ENCODE measurements at places on chromosomes 11 and 22.

DNA sequence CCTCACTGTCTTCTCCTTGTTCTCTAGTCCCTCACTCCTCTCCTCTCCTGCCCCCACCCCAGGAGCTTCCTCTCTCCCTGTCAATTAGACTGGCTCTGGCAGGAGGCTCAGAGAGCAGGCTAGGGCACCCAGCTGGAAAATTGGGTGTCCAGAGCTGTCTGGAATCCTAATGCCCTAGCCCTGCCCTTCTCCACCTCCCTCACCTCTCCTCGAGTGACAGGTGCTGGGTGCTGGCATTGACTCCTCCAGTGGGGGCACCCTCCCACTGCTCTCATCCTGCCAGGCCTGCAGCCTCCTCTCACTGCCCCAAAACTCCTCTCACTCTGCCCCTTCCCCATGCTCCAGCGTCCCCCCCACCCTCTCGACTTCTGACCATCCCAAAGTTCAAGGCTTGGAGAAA, 68.9 kb downstream of the CYTH4 start:
- H3K27ac ChIP-seq: no peak overlapping the region
- no peak overlapping the region for H3K4me3 ChIP-seq
- H3K4me1 ChIP-seq: no peaks in the 10 kb centered on the region
- DNase-seq: no peak

DNA sequence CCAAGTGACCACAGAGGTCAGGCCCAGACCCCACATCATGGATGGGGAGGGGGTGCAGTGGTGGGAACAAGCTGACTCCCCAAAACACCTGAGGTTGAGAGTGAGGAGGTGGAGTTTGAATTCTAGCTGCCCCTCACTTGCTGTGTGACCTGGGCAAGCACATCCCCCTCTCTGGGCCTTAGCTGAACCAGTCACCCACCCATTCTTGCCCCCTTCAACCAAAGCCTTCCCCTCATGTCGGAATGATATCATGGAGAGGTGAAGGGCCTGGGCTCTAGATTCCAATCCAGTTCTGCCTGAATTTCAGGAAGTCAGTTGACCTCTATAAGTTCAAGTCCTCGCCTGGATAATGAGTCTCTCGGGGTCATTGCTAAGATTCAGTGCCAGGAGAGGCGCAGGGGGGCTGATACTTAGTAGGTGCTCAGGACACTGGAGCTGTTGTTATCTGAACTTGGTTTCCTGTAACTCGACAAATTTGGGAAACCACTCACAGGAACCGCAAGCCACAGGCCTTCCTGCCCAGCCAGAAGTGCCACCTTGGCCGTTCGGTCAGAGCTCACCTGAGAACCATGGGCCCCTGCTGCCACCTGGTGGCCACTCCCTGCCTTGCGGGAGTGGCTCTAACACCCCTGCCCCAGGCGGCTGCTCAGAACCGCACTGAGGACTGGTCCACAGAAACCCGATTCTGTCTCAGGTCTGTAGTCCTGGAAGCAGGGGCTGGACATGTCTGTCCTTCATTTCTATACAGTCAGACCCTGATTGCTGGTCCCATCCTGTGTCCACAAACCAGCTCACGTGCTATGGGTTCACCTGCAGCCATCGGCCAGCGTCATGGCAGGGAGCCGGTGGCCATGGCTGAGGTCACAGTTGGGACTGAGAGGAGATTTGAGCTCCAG, 6.9 kb downstream of the CDC42EP1 start:
- no peaks in the 10 kb centered on the region for H3K36me3 ChIP-seq
- H3K4me3 ChIP-seq: peak overlapping the region; percentile 51

DNA sequence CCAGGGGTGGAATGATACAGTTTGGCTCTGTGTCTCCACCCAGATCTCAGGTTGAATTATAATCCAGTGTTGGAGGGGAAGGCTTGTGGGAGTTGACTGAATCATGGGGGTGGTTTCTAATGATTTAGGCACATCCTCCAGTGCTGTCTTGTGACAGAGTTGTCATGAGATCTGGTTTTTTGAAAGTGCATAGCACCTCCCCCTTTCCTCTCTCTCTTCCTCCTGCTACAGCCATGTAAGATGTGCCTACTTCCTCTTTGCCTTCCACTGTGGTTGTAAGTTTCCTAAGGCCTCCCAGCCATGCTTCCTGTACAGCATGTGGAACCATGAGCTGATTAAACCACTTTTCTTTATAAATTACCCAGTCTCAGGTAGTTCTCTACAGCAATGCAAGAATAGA, 45.1 kb downstream of the THAP12 start:
- H3K4me1 ChIP-seq: peaks cover 23% of the 10 kb centered on the region
- H3K4me3 ChIP-seq: no peak overlapping the region
- H3K36me3 ChIP-seq: no peaks in the 10 kb centered on the region
- no peak for DNase-seq
- no peaks in the 10 kb centered on the region for H3K27me3 ChIP-seq

DNA sequence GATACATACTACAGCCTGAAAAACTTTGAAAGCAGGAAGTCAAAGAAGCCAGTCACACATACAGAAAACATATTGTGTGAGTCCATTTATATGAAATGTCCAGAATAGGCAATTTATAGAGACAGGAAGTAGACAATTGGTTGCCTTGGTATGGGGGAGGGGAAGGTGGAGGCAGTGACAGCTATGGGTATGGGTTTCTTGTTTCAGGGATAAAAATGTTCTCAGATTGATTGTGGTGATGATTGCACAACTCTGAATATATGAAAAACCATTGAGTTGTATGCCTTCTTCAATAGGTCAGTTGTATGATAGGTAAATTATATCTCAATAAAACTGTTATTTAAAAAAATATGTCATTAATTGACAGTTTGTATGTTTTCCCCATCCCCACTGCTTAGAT, 137.6 kb downstream of the SNX19 start:
- no peak overlapping the region for H3K4me3 ChIP-seq
- H3K27me3 ChIP-seq: peaks cover 1% of the 10 kb centered on the region
- H3K4me1 ChIP-seq: no peaks in the 10 kb centered on the region
- no peak overlapping the region for H3K27ac ChIP-seq

DNA sequence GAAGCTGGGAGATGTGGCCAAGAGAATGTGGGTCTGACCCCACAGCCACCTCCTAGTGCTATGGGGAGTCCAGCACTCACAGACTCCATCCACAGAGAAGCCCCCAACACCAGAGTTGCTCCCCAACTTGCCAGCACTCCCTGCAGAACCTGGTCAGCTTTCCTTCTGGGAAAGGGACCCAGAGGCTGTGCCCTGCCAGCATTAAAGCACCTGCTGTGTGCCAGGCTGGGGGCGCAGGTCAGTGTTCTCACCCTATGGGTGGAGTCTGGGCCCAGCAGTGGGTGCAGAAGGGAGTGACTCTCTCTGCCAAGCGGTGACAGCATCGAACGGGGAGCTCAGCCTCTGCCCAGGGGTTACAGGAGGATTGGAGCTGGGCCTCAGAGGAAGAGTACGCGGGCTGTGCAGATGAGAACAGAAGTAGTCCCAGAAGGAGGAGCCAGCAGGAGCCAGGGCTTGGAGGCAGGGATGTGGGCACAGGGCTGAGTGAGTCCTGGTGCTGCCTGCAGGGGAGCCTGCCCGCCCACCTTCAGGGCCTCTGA, 114.4 kb downstream of the MPPED1 start:
- no peak for DNase-seq
- H3K4me3 ChIP-seq: no peak overlapping the region
- no peaks in the 10 kb centered on the region for H3K4me1 ChIP-seq
- H3K27ac ChIP-seq: no peak overlapping the region
- H3K36me3 ChIP-seq: no peaks in the 10 kb centered on the region

DNA sequence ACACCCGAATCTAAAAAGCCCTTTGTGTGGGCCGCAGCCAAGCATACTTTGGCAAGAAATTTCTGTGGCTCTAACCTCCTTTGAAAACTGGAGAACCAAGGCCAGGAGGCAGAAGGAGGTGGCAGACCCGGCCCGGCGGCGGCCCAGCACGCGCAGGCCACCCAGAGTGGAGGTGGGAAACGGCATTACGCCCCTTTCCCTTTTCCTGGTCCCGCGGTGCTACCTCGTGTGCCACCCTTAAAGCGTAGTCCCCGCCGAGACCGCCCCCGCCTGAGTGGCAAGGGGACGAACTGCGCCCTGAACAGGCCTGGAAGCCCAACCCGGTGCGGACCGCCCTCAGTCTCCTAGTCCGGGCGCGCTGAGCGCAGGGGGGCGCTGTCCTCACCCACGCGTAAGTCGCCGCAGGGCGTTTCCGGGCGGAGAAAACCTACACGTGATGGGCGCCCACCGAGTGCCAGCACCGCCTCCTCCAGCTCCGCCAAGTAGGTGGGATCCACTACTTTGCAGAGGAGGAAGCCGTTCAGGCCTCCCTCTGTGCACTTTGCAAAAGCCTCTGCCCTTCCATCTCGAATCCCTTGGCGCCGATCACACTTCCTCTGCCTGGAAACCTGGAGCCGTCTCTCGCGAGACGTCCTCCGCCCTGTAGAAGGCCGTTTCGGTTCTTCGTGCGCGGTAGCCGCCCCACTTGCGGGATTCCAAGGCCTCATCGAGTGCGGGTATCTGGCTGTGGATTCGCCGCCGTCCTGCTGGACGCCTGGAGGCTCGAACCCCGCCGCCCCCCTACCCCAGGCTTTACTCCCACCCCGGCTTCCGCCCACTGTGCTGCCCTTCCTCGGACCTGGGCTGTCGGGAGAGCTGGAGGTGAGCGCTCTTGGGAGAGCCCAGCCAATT, at the start of gene ACCS:
Gene ACCS (plus strand): TSS at position 430 of the 891 bp plus-strand sequence. CDS start 1,358 bp downstream, outside the sequence.
- H3K27me3 ChIP-seq: peaks cover 4% of the 10 kb centered on the region
- peaks cover 10% of the 10 kb centered on the region for H3K36me3 ChIP-seq
- peaks cover 29% of the 10 kb centered on the region for H3K4me1 ChIP-seq
- H3K4me3 ChIP-seq: peak within 1 kb of the TSS; percentile 91

DNA sequence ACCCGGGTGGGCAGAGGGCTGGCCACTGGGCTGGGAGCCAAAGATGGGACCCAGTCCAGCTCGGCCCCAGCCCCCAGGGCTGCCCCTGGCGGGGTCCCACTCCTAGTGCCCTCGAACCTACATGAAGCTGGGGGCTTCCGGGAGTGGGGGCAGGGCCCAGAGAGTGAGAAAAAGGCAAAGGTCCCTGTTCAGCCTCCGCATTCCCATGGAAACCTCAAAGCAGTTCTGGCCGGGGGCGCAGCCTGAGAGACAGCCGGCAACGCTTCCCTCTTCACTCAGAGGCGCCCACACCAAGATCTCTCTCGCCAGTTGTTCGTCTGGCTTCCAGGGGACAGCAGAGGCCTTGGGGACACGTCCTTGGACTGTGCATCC, 22.4 kb upstream of the ARHGAP8 start:
- no peaks in the 10 kb centered on the region for H3K27me3 ChIP-seq
- H3K4me1 ChIP-seq: no peaks in the 10 kb centered on the region
- H3K36me3 ChIP-seq: no peaks in the 10 kb centered on the region

Data from activated T-helper 1 cell treated with anti-CD3 and anti-CD28 coated beads, Interleukin-12 subunit alpha, Interleukin-12 subunit beta, Interleukin-2, Interleukin-4 antibody, amounts not matched to agents 30 ng/mL and 10 ng/mL and 1 ng/mL, durations not matched to agents 14 hours and 24 hours and 36 hours (primary cell).